ENCODE measurements at places on chromosomes 3 and 15.

GRCh38 chr15:97502038-97502437, 458.5 kb upstream of the ARRDC4 start:
- no peak for DNase-seq

DNA sequence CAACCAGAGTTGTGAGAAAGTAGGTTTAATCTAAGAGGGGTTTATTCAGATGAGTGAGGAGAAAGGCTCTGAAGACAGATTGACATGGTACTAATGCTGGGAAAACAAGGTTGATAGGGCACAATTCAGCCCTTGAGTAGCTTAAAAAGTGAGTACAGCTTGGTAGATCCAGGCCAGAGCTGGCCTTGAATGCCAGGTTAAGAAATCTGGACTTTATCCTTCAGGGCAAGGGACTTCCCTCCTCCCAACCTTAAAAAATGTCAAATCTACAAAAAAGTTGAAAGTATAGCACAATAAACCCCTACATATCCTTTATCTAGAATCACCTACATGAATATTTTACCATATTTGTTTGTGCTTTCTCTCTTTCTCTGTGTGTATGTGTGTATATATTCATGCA, 7.9 kb downstream of the TM4SF18 start:
- DNase-seq = no peak

GRCh38 chr15:76998663-76999285, 3.8 kb downstream of the PSTPIP1 start:
- DNase-seq = no peak

DNA sequence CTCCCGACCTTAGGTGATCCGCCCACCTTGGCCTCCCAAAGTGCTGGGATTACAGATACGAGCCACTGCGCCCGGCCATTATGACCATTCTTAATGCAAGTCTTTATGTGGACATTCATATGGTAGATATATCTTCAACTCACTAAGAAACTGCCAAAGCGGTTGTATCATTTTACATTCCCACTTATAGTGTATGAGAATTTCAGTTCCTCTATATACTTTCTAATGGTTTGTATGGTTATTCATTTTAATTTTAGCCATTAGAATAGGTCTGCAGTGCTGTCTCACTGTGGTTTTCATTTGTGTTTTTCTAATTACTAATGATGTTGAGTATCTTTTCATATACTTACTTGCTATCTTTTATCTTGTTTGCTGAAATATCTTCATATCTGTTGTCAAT, 32.5 kb downstream of the TCF12 start:
- DNase-seq = no peak

GRCh38 chr3:20669675-20670074, 483.7 kb upstream of the SGO1 start:
- DNase-seq = no peak

DNA sequence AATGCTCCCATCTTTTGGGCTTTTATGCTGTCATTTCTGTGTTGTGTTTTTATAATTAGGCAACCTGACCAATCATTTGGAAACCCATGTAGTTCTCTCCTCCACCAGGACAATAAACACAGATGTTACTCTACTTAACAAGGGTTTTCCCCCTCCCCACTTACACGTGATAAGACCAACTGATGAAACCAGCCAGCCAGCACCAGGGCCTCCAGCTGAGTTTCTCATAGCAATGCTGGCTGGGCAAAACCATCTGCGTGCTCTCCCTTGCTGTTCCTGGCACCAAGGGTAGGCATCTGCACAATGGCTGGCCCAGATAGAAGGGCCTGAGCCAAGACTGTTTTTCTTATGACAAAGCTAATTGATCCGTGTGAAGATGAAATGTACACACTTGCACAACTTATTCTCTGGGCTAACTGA, 310.4 kb downstream of the PLCL2 start:
- DNase-seq = no peak

DNA sequence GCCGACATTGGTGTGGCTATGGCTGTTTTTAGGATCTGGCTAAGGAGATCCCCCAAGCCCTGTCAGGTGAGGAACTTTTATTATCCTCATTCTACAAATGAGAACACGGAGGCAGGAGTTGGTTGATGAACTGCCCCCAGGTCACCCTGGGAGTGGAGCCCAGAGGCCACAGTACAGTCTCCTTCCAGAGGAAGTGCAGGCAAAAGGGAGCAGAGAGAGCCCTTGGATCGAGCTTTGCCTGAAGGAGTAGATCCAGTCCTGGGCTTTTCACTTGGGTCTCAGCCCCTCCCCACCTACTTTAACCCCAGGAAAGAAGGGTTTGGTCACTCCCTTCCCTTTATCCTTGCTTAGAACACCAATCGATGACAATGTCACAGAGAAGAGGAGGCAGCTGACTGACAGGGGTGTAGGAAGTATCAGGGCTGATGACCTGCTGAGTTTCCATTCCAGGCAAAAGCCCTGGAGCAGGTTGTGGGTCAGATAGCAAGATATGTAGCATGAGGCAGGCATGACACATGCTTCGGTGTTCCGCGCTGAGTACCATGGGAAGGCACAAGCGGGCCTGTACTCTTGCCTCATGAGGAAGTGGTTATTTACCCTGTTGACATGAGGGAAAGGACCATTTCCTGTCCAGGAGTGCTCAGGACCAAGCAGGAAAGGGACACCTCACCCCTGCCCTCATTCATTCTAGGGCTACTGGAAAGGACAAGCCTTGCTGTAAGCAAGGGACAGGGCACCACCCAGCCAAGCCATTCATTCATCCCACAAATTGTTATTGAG, 5.8 kb upstream of the PLA2G4D start:
- DNase-seq = no peak

DNA sequence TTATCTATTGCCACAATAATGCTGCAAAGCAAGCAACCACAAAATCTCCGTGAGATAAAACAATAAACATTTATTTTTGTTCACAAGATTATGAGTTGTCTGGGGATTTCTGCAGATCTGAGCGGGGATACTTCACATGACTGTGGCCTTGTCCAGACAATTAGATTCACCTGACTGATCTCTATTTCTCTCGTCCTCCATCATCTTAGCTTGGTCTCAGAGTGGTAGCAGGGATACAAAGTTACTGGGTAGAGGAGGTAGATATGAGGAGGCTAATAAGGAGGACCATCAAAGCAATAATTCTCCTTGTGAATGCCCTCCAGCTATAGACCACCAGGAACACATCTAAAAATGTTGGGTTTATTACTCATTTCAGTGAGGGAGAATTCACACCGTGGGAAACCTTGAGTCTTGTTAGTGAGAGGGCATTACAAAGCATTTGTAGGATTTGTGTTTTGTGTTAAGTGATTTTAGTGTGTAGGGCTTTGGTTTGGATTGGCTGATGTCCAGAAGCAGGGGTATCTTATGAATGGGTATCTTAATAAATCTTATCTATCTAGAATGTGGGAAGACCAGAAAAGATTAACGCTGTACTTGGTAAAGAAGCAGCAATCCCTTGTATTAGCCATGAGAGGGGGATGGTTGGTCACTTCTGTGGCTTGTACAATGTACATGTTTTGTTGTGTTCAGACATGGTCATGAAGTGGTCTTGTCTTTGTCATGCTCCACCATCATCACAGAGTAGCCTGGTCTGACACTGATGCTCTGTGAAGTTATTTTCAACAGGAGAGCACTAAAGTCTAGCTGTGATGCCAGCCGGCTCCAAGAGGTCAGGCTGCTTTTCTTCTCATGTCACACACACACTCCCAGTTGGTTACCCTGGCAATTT, 287.6 kb upstream of the STT3B start:
- no peak for DNase-seq

DNA sequence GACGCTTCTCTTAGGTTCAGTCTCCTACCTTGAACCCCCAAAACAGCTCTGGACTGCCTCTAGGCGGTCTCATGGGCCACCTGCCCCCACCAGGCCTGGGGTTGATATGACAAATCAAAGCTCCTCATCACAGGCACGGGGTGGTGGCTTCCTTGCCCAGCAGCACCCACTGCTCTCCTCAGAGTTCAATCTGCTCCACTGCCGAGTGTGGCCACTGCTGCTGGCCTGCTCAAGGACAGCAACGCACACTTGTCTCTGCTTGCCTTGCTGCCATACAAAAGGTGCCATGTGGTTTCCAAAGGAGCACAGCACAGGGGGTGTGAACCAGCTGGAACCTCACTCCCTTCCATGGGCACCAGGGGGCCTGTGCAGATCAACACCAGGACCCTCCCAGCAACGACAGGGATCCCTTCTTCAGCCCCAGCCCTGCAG, 10.2 kb downstream of the KBTBD13 start:
- peak; percentile 51 for DNase-seq

- no peak for DNase-seq
These were observed 23.7 kb downstream of the CEP19 start for GRCh38 chr3:196688349-196688748.
